Putamen (tissue), 1 donor: ENCODE measurements at places on chromosomes 4 and X.

GRCh38 chrX:134453631-134454030, 6.3 kb upstream of the HPRT1 start:
- no peak for DNase-seq

- no peak for DNase-seq
Measured at GRCh38 chr4:55256787-55257186, 89.3 kb upstream of the SRD5A3 start.

GRCh38 chr4:89839558-89839957, 2.6 kb upstream of the SNCA start:
- no peak for DNase-seq

- no peak for DNase-seq
Measured at GRCh38 chr4:152983221-152983620, 47.1 kb downstream of the FHDC1 start.

DNA sequence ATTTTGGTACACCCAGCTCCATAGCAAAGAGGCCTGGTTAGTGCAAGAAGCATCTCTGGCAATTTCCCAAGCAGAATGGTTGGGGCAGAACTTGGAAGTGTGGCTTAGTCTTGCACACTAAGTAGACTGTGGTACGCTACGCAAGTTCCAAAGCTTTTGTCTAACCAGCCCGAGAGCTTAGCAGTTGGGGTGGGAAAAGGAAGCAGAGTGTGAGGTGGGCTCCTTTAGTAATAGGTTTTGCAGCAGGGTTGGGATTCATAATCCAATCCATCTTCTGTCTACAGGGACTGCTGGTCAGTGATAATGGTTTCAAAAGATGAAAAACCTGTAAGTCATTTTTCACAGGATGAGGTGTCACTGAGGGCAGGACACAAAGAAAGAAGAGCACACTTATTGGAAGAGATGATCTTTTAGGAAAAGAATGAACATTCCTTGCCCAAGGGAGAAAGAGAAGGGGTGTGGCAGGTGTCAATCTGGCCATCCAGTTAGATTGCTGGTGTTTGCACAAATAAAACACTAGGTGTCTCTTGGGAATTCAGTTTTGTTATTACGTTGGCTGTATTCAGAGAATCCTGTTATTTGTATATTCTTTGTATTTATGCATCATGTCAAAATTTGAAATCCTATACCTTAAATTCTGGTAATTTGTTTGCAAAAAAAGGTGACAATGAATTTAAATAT, 244.3 kb downstream of the GPAT3 start:
- no peak for DNase-seq

DNA sequence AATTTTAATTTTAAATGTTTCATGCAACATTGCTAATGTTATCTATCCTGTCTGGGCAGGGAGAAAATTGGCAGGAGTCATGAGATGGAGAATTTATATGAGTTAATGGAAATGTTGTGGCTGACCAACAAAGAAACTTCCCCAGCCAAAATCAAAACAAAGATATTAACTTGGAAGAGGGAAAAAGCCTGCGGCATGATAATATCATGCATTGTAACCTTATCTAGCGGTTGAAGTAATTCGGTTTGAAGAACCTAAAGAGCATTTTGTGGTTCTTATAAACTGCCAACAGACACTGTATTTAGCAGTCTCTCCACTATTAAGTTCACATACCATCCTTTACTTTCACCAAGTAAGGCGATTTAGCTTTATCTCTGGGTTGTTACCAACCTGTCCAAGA, 42.3 kb downstream of the DKK2 start:
- no peak for DNase-seq
